ENCODE measurements at places on chromosomes 13 and 19.

GRCh38 chr19:6806488-6806887, 34.0 kb downstream of the VAV1 start:
- no peak for DNase-seq

DNA sequence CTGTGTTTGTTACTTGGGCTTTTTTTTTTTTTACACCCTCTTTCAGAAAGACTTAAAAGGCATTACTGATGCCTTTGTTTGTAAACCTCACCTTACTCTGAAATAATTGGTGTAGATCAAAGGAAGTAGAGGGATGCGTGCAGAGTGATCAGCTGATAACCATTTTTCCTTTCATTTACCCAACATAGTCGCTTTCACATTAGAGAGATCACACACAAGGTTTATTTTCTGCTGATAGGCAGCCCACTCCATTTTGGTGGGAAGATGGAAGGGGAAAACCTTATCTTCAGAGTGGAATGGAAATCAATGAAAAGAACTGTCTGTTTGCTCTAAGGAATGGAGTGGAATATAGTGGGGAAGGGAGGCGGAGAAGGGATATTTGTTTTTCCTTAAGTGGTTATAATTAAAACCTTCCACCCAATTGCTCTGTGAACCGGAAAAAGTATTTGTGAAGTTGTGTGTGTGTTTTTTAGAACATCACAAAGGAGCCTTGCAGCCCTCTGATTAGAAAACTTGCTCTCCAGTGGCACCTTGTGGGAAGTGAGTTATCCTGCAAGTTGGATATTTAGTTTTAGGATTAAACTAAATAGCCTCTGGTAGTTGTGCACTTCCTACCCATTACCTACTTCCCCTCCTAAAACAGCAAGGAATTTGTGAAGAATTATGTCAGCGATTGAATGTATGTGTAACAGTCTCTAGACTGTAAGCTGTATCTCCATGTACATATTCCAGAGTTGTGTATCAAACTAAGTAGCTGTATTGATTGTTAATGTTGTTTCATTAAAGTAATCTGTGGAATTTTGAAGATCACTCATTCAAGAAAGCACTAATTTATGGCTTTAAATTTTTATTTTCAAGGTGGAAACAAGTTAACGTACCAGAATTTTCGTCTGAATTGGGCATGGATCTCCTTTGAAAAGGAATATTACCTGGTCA, 76.8 kb downstream of the FREM2 start:
- DNase-seq: no peak

GRCh38 chr13:73991384-73991783, 142.8 kb downstream of the KLF12 start:
- DNase-seq: no peak

GRCh38 chr13:104296286-104296685, 1230.1 kb upstream of the SLC10A2 start:
- DNase-seq: no peak

GRCh38 chr13:26956522-26957142, 196.0 kb upstream of the GPR12 start:
- no peak for DNase-seq

GRCh38 chr13:64066711-64067110, 2651.1 kb upstream of the PCDH20 start:
- no peak for DNase-seq

GRCh38 chr13:20118268-20119140, 42.3 kb downstream of the GJA3 start:
- DNase-seq: peak; percentile 81

GRCh38 chr19:938233-938923, 12.5 kb downstream of the ARID3A start:
- DNase-seq: no peak

- no peak for DNase-seq
Observed at GRCh38 chr13:23547000-23547590, 23.1 kb upstream of the TNFRSF19 start.

DNA sequence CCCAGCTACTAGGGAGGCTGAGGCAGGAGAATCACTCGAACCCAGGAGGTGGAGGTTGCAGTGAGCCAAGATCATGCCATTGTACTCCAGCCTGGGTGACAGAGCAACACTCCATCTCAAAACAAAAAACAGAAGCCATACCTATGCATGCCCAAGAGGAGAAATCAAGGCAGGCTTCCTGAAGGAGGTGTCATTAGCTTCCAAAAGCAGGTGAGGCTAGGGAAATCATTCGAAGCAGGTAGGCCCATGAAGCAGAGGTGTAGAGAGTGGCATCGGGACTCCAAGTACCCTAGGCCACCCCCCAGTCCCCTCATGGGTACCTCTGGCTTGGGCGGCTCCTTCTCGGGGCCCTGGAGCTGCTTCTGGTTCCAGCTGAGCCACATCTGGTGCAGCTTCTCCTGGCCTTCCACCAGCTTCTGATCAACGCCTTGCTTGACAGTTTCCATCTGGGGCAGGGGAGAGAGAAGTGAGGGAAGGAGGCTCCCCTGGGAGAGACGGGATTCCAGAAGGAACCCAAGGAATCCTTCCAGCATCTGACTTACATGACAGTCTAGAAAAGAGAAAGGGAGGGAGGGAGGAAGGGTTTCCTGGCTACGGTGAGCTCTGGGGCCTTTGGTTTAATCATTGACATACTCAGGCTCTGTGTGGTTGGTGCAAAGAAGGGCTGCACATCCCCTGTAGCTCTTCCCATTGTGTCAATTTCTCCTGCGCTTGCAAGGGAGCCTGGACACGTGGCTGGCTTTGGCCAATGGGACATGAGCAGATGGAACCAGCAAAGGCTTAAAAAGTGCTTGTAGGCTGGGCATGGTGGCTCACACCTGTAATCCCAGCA, 13.1 kb upstream of the TICAM1 start:
- DNase-seq: no peak

DNA sequence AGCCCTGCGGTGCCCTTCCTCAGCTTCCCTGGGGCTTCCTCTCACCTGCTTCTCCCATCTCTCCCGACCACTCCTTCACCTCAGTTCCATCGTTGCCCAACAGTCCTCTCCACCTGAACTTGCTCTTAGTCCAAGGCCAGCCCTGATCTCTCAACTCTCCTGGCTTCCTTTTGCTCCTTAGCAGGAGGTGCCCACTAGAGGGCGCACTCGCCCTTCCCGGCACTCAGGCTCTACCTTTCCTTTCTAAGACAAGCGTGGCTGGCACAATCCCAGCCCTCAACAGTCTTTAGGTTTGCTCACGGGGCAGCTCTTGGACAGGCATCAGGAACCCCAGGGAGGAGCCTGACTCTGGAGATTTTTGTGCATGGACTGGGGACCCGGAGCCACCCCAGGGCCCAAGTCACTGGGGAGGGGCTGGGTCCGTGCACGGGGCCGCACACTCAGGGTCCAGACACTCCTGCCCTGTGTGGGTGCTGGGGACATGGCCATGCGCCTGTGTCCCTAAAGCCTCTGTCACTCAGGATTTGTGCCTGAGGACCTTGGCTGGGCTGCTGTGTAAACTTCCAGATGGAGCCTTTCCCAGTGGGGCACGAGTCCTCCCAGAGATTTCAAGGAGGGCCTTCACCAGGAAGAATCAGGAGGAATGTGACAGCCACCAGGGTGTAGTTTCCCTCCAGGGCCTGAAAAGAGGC, 12.1 kb upstream of the CEACAM8 start:
- peak; percentile 48 for DNase-seq

GRCh38 chr13:101331731-101332130, 84.6 kb downstream of the NALCN start:
- DNase-seq: no peak

- no peak for DNase-seq
Observed at GRCh38 chr19:28446511-28446910, 766.4 kb downstream of the UQCRFS1 start.

GRCh38 chr19:57668635-57669034, at the start of gene ZSCAN4:
Gene ZSCAN4 (plus strand): TSS chr19:57668935. CDS start chr19:57676146, 7,211 bp downstream.
- no peak for DNase-seq

- no peak for DNase-seq
Observed at GRCh38 chr13:30832377-30832776, 73.7 kb upstream of the MEDAG start.

GRCh38 chr19:46537136-46538097, 41.8 kb upstream of the PNMA8B start:
- peak; percentile 83 for DNase-seq

GRCh38 chr13:21330126-21330861, 128.8 kb downstream of the ZDHHC20 start:
- DNase-seq: no peak

DNA sequence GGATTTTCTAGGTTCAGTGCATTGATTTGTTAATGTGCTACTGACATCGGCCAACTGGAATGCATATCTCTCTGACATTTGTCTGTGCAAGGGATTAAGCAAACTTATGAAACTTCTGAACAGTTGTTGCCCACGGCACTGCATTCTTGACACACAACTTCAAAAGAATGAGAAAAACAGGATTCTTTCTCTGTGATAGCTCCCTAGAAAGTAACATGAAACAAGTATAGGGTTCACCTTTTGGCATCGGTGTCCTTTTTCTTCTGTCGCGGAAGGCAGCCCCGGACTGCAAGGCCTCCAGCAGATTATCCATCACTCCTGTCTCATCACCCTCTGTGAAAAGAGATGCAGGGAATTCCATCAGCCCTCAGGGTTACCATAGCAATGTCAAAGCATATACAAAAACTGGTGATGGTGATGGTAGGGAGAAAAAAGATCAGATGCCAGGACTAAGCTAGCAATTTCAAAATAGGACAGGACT, 389.2 kb downstream of the DIAPH3 start:
- DNase-seq: no peak

GRCh38 chr19:45529420-45529785, 22.1 kb downstream of the VASP start:
- no peak for DNase-seq

- no peak for DNase-seq
Observed at GRCh38 chr19:4010808-4011110, 3.2 kb downstream of the PIAS4 start.

- DNase-seq: no peak
Observed at GRCh38 chr13:24822640-24823039, 58.7 kb downstream of the RNF17 start.

Data from CD4-positive, alpha-beta T cell treated with Interleukin-17A for 4 hours (primary cell).